ENCODE measurements at places on chromosomes 11 and 22. TPM values are rescaled to one million over a fixed set of nuclear protein-coding genes. Genes with fewer than 3 reads are reported as not detected.

KCNJ11 gene
- total RNA-seq: 18.6 TPM

DNA sequence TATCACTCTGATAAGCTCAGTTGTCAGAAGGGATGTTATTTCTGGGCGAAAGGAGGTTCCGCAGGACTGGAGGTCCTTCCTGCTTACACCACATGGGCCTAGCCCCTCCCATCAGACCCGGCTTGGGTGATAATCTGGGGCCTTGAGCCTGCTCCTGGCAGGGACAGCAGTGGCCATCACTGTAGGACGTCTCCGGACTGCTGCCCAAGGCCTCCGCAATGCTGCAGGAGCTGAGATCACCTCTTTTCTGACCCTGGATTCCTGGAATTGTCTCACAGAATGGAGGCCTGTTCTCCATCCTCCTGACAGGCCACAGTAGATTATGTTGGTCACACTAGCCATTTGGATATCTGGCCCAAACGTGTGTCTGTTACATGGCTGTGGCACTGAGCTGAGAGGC lies 9.2 kb upstream of the BIK start:
- DNase-seq: no peak

MS4A3 gene
- total RNA-seq: not detected

OMP gene
- 0.86 TPM for total RNA-seq

DNA sequence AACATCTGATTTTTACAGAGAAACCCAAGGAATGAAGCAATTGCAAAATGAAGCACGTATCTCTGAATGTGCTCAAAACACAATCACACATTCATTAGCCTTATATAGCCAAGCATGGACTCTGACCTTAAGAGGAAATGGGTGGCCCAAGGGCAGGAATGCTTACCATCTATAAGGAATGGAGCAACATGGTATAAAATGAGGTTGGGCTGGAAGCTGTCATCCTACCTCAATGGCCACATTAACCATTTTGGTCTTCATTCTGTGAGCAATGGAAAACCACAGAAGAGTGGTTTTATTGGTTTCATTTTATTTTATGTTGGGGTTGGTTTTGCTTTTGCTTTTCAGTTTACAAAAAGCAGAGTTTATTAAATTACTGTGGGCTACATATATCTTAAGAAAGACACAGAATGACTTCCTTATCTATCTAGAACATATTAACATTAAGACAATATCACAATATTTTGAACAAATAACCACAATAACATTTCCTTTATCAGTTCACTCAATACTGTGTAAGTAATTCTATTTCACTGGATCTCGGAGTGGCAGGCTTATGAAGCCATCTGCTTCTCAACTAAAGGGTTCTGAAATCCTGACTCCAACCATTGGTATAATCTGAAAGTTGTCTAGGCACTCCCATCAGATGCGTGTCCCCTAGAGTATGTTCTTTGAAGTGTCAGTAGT lies 10.8 kb upstream of the MS4A13 start:
- DNase-seq: no peak

GUCY1A2 gene
- total RNA-seq: 13.2 TPM

TMPRSS13 gene
- 22.7 TPM for total RNA-seq

KCNJ1 gene
- 0.27 TPM for total RNA-seq

GALNT18 gene
- total RNA-seq: 9.8 TPM

- no peak for DNase-seq
These were observed 3.0 kb upstream of the CHRNA10 start for GRCh38 chr11:3674189-3674588.

DNA sequence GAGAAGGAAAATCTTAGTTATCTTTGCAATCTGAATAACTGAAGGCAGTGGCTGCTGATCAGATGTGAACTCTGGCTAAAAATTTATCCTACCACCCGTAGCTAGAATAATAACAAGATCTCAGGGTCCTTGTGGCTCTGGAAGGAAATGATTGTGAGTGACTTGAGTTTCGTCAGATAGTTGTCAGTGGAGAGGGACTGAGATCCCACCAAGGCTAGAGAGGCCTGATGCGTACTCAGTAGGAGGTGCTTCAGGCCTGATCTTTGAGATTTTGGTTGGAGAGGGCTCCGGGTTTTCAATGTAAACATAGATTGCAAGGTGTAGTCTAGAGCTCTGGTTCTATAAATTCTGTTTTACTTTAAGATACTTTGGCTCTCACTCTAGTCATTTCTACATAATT lies 1.4 kb downstream of the MADD start:
- no peak for DNase-seq

DNA sequence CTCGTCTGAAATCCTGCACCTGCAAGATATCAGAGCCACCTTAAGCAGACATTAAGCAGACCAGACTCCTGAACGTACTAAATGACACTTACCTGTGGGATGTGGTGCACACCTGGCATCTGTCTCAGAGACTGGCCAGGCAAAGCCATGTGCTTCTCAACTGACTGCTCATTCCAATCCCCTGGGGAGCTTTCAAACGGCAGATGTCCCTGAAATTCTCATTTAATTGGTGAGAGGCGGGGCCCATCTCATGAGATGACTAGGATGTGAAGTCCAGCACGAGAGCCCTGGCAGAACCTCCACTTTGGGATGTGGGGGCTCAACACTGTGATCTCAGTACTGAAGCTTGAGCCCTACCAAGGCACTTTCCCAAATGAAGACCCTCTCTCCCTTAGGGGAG lies 84.9 kb upstream of the HMGXB4 start:
- no peak for DNase-seq

DNA sequence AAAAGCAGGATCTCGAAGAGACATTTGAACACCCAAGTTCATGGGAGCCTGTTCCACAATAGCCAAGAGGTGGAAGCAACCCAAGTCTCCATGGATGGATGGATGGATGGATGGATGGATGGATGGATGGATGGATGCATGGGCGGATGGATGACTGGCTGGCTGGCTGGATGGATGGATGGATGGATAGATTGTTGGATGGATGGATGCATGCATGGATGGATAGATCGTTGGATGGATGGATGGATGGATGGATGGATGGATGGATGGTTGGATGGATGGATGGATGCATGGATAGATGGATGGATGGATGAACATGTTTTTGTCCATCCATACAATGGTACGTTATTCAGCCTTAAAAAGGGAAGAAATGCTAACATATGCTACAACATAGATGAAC lies 603.4 kb downstream of the BRD1 start:
- no peak for DNase-seq

KRTAP5-2 gene
- not detected for total RNA-seq

- no peak for DNase-seq
These were observed 96.7 kb downstream of the SNX19 start for GRCh38 chr11:130819625-130820024.

All from type B pancreatic cell (in vitro differentiated cells).